NCI-H1105 (cell line): ENCODE measurements at places on chromosomes 12 and 14.

DNA sequence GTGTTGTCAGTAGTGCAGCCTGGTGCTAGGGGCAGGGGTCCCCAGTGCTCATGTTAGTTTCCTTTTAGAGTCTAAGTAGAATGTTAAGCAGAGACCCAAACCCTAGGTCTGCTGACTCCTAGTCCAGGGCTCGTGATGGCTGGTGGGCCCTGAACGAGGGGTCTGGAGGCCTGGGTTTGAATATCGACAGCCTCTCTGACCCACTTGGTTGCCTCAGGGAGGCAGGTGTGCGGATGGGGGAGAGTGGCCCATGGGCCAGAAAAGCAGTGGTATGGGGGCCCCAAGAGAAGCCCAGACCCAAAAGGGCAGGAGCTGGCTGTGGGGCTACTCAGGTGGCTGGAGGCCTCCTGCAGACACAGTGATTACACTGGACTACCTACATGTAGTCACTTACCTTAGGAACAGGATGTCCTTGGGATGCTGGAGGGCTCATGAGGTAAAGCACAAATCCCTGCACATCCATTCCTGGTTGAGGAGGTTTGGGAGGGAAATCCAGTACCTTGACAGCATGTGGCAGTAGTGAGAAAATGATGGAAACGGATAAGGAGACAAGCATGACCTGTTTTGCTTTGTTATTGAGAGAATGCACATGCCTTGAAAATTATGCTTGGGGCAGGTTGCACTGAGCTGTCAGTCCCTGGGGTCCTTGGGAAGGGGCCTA, 1.7 kb upstream of the SLC25A29 start:
- no peak for DNase-seq

DNA sequence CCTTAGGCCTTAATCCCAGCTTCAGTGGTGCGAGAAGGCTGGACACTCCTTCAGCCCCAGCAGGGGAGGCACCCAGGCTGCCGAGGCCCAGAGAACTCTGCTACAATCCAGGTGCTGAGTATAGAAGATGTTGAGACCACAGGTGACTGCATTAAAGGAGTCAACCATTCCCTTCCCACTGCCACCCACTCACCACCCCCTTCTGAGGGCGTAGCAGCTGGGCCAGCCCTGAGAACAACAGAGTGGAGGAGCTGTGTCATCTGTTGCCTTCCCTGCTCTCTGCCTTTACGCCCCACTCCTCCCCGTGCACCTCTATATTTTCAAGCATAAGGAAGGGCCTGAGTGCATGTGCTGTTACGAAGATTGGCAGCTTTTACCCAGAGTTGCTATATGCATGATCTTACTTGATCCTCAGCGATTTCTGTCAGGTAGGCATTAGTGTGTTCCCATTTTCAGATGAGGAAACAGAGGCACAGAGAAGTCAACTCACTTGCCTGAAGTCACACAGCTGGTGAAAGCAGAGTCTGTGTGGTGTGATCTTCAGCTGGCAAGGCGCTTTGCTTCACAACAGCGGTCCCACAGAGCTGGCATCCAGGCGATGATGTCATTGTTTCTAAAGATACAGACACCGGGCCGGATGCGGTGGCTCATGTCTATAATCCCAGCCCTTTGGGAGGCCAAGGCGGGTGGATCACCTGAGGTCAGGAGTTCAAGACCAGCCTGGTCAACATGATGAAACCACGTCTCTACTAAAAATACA, 46.7 kb downstream of the RIN3 start:
- no peak for DNase-seq

GRCh38 chr12:7015555-7016370, 2.5 kb downstream of the LPCAT3 start:
- DNase-seq, result no peak

GRCh38 chr12:91680864-91681263, 464.8 kb downstream of the BTG1 start:
- no peak for DNase-seq

DNA sequence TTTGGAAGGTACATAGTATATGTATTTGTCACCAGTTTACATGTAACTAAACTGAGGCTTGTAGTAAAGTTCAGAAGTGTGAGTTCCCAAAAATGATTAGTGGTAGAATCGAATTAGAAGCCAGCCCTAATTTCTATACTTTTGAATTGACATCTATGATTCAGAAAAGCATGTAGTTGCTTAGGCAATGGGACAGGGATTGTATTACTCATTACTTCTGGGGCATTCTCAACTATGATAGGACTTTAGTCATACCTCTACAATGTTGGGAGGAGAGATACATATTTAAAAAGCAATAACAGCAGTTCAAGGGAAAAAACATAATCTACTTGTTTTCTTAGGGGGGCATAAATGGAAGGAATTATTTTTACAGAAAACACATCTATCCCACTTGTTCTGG, 277.9 kb upstream of the E2F7 start:
- DNase-seq, result no peak

GRCh38 chr12:132689227-132689626, 1.8 kb downstream of the PXMP2 start:
- DNase-seq, result no peak

DNA sequence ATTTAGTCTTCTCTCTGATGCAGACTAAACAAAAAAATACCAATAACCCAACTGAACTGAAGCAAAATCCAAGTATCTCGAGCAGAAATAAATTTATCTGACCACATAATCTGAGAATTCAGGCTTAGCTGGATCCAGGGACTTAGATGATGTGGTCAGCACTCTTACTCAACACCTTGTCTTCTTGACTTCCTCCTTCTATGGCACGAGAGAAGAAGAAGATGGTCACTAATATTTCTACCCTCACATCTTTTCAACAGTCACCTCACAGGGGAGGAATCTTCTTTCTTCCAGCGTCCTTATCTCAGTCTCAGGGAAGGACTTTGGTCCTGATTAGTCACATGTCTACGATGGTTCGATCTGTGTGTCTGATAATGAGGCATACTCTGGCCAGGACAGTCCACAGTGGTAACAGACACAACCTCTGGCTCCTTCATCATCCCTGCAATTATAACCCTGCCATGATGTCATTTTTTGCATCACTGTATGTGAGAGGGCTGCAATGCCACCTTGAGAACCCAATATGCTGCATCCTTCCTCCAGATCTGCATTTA, 15.8 kb downstream of the RGS6 start:
- no peak for DNase-seq

GRCh38 chr14:78863143-78863542, 693.0 kb downstream of the NRXN3 start:
- no peak for DNase-seq

DNA sequence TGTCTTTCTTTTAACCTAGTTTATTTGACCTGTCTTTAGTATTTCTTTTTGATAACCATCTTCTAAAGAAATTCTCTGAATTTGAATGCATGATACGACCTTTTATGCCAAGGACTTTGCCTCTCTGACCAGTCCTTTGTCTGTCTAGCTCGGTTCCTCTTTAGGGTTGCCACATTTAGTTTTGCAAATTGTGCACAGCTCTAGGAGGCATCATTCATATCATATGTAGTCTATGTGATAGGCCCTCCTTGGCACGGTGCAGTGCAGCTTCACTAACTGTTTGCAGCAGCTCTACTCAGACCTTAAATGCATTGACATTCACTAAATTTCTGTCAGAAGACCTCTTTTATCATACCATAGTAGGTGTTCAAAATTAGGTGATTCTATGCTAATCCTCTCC, 75.6 kb downstream of the USP15 start:
- no peak for DNase-seq

DNA sequence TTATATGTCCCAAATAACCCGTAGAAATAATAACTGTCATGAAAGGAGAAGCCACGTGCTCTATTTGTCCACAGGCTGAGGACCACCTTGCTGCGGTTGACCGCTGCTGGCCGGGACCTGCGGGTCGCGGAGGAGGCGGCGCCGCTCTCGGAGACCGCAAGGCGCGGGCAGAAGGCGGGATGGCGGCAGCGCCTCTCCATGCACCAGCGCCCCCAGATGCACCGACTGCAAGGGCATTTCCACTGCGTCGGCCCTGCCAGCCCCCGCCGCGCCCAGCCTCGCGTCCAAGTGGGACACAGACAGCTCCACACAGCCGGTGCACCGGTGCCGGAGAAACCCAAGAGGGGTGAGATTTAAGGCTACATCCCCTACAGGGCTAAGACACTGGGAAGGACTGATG, 21.0 kb downstream of the RPGRIP1 start:
- DNase-seq, result peak; percentile 13

- peak; percentile 67 for DNase-seq
These were observed 24.3 kb downstream of the MVK start for GRCh38 chr12:109597795-109598427.

DNA sequence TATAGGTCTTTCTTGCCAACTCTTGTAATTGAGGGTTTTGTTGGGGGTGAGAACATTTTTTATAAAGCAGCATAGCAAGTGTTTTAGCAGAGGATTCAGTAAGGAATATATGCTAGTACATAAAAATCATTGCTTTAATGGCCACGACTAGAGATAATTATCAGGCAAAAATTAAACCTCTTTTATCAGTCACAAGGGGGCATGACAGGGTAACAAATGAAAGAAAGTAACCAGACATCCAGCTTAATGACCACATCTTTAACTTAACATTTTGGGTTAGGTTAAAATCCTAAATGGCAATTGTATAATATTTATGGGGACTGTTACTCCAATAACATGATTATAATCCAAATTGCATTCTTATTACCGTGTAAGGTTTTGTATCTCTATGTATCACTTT, 119.6 kb downstream of the LRRIQ1 start:
- no peak for DNase-seq

- no peak for DNase-seq
These were observed 275.0 kb upstream of the G2E3 start for GRCh38 chr14:30283822-30284446.

- no peak for DNase-seq
These were observed 192.6 kb upstream of the LHX5 start for GRCh38 chr12:113664224-113664681.

DNA sequence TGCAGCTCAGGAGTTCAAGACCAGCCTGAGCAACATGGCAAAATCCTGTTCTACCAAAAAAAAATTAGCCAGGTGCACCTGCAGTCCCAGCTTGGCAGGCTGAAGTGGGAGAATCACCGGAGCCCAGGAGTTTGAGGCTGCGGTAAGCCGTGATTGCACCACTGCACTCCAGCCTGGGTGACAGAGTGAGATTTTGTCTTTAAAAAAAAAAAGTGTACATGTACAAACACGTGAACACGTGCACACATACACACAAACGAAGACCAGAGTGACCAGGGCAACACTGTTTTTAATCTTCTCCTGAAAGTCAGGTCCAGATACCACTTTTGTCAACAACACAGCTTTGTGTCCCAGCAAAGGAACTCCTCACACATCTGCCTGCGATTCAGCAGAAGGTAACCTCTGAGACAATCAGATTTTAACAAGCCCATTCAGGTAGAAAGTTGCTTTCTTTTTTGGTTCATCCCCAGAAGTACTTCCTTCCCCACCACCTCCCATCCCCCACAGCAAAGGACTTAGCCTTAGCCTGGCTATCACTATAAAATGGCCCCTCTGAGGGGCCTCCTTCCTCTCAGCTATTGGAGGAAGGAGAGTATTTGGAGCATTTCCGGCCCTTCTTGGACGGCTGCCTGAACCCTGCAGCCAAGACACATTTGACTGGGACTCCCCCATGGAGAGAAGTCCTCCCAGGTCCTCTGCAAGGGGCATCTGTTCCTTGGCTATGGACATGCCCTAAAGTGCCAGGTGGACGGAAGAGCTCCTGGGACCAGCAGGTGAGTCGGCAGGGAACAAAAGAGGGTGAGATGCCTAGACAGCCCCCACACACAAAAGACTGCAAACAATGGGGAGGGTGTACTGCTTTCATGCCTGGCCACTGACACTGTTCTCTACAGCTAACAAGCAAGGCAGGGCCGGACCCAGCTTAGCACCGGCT, 9.8 kb downstream of the CTDSP2 start:
- DNase-seq, result peak; percentile 27

- DNase-seq, result no peak
These were observed 197.0 kb downstream of the ETNK1 start for GRCh38 chr12:22821985-22822384.

GRCh38 chr12:132360906-132361777, 31.8 kb upstream of the GALNT9 start:
- DNase-seq, result no peak

DNA sequence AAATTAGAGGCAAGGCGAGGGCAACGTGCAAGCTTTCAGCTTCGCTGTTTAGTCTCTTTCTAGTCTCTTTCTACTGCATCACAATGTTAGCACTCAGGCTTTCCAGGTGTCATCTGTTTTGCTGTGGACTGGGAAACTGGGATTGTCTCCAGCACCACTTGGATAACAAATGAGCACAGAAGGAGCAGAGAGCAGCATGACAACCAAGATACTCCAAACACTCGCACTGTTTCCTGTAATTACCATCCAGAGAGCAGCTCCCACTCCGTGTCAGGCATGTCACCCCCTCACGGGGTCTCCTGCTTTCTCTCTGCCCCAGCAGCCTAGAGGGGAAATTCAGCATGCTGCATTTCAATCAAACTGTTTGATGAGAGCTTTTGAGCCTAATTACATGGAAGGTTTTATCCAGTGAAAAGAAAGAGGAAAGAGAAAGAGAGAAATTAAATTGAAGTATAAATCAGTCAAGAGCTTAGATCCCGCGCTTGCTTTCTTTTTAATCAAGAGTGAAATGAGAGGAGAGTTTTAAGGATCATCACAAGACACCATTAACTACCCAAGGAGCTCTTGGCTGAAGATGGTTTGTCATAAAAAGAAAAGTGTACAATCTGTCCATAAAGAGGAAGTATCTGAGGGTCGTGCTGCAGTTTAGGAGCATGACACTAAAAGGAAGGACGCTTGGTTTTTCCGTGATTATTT, 917.7 kb downstream of the DIO2 start:
- no peak for DNase-seq

- no peak for DNase-seq
These were observed 280.8 kb downstream of the ZFP36L1 start for GRCh38 chr14:68512088-68512487.
